NCI-H1417 treated with DMSO at 0.1 percent for 48 hours (cell line): ENCODE measurements at places on chromosomes 2 and 18.

DNA sequence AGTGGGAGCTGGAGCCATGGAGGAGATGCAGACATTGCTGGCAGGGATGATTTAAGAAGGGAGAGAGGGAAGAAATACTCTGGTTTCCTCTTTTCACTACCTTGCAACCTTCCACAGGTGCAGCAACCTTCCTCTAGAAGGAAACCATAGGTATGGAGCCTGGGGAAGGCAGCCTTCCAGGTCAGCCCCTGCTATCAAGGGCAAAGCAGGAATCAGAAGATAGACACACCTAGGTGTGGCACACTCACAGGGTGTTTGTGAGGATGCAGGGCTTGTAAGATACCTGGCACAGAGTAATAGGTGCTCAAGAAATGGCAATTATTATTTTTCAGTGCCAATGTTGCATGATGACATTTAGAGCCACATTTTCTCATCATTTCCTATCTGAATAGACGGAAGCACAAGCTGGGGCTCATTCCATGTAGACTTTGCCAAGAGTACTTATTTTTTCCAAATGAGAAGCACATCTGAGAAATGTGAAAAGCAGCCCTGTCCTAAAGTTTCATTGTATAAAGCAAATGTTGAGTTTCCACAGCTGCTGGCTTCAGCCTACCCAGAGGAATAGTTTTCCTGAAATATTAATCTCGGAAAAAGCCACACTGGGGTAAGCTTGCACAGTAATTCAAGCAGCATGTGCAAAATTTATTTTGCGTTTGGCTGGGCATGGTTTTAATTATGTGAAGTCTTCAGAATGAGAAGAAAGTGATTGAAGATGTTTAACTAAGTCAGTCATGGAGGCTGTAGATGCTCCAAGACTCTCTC is 20.6 kb downstream of the EVA1A start:
- DNase-seq, result no peak

- no peak for DNase-seq
Observed at GRCh38 chr2:9772999-9773902, 70.0 kb upstream of the TAF1B start.

DNA sequence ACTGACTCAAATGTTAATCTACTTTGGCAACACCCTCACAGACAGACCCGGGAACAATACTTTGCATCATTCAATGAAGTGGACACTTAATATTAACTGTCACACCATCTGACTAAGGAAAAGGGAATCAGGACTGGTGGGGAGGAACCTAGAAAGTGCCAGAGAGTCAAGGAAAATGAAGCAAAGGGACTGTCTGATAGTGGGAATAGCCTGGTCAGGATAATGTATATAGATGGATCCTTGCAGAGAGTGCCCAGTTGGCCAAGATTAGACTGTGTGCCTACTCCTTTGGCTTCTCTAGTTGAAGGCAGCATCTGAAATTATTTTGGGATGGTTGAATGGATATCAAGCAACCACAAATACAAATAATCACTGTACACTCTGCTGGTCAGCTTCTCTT is 45.2 kb downstream of the ARL6IP6 start:
- no peak for DNase-seq

- DNase-seq, result peak; percentile 24
Observed at GRCh38 chr2:19955544-19956422, 34.1 kb downstream of the WDR35 start.

- peak; percentile 98 for DNase-seq
Observed at GRCh38 chr18:70380915-70381896, 92.4 kb downstream of the SOCS6 start.

DNA sequence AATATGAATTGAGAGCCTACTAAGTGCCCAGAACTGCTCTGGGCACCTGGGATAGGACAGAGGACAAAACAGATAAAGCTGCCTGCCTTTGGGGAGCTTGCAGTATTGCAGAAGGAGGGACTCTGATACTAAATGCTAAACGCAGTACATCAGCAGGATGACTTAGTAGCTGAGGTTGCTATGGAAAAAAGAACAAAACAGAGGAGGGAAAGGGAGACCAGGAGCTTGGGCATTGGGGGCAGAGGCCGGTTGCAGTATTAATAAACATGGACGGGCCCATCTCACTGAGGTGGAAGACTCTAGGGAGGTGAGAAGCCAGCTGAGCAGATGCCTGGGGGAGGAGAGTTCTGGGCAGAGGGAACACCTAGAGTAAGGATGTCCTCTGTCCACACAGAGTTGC is 66.1 kb upstream of the SP3 start:
- no peak for DNase-seq

GRCh38 chr2:196260546-196260945 is 89.2 kb upstream of the STK17B start:
- DNase-seq, result no peak

- no peak for DNase-seq
Observed at GRCh38 chr2:241161646-241162281, 11.5 kb downstream of the PPP1R7 start.

GRCh38 chr2:137888845-137889244 is 75.4 kb upstream of the HNMT start:
- DNase-seq, result no peak

DNA sequence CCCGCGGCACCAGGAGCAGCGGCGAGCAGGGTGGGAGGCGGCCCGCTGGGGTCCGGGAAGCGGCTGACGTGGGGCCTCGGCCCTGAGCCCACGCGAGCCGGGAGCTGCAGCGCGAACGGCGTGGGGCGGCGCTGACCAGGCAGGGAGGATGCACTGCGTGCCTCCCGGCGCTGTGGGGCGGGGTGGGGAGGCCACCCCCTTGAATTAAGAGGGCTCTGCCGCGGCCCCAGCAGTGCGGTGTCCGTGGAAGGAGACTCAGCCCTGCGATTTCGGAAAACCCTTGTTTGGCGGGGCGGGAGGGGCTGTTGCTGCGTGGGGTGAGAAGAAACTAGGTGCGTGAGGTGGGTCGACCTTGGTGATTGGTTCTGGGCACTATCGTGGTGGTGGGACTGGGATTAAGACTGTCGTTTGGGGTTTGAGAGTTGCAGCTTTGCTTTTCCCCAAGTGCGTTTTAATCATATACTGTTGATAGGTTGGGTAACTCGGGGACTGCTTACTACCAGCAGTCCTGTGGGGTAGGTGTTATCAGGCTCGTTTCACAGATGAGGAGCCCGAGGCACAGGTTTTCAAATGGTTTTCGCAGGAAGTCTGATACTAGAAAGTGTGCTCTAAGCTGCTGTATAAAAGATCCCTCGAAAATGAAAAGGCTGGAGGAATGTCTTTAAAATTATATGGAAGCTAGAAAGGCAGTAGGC is 722 bp downstream of the ACSL3 start:
- no peak for DNase-seq

DNA sequence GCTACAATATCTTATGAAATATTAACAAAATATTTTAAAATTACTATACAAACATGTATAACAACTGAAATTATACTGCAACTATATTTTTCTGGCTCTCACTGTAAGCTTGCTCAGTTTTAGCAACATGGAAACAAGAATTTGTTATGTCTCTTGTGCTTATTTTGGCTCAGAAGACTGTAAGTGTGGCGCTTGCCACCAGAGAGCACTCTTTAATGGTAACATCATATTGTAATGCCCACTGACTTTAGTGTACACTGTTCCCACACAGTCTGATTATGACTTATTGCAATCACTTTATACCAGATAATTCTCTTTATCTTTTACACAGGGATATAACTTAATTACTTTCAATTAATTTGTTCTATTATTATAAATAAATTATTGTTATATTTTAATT is 1500.6 kb upstream of the TMEFF2 start:
- DNase-seq, result no peak
